ENCODE measurements at places on chromosomes 2 and 18.

- no peak for DNase-seq
Measured at GRCh38 chr2:109722026-109722425, 72.1 kb upstream of the RGPD5 start.

DNA sequence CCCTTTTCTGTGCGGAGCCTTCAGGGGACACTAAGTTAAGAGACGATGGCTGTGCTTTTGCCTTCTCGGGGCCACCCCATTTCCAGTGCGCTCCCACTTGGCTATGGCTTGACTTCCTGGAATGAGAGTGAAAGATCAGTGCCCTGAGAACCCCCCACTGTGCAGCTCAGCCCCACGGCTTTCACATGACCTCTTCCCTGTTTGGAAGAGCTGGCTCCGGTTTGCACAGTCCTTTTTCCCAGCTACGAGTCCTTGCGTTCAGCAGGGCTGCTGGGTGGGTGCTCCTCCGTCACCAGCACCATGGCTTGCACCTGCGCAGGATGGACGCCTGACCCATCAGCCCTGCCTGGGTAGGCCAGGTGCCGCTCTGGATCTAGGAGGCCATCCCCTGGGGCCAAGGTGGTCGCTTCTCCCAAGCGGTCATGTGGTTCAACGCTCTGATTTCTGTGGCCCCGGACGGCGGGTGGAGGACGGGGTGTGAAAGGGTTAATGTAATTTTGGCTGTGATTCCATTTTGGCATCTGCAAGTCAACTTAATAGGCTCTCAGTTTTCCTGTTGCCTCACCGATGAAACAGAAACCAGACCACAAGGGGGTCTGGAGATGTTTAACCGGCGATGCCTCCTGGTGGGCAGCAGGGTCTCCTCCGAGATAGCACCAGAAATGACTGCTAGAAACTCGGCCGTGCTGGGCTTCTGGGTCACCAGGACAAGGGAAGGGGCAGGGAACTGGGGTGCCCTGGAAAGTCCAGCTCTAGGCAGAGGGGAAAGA, 113.1 kb upstream of the HAAO start:
- no peak for DNase-seq

GRCh38 chr2:162473986-162474385, 130.1 kb downstream of the GCA start:
- no peak for DNase-seq

- DNase-seq = peak; percentile 30
Measured at GRCh38 chr2:64698668-64699444, 45.1 kb upstream of the SERTAD2 start.

- DNase-seq = no peak
Measured at GRCh38 chr2:225429717-225430116, 30.2 kb downstream of the NYAP2 start.

GRCh38 chr2:121596221-121597080, 52.8 kb downstream of the CLASP1 start:
- peak; percentile 10 for DNase-seq

GRCh38 chr2:226832061-226832460, 3.8 kb upstream of the RHBDD1 start:
- DNase-seq = no peak

DNA sequence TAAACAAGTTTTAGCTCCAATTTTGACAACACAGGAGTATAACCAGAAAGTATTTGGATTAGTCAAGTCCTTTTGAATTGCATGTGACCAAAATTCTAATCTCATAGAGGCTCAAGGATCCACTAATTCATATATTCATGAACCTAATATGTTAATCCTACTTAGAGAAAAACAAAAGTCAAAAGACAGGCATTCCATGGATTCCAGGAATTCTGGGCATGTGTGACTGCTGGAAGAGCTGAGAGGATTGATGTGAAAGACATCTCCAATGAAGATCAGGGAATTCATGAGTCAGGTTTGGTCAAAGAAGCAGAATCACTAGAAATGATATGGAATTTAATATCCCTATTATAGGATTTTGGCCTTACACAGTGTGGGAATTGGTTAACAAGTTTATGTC, 1494.6 kb upstream of the DDX18 start:
- no peak for DNase-seq

DNA sequence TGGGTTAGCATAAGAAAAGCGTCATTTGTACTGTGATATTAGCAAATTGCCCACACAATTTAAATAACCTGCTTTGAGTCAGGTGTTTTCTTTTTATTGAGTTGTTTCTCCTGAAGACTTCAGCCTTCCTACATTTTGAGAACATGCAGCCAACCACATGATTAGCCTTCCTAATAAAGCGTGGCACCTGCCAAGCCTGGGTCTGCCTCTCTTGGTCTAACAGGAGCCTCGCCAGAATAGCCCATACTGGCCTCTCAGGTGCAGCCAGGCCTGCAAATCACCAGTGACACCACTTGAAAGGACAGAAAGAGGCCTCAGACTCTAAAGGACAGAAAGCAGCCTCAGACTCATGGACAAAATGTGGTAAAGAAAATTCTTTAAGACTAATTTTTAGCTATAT, 653.8 kb downstream of the BCL11A start:
- no peak for DNase-seq

DNA sequence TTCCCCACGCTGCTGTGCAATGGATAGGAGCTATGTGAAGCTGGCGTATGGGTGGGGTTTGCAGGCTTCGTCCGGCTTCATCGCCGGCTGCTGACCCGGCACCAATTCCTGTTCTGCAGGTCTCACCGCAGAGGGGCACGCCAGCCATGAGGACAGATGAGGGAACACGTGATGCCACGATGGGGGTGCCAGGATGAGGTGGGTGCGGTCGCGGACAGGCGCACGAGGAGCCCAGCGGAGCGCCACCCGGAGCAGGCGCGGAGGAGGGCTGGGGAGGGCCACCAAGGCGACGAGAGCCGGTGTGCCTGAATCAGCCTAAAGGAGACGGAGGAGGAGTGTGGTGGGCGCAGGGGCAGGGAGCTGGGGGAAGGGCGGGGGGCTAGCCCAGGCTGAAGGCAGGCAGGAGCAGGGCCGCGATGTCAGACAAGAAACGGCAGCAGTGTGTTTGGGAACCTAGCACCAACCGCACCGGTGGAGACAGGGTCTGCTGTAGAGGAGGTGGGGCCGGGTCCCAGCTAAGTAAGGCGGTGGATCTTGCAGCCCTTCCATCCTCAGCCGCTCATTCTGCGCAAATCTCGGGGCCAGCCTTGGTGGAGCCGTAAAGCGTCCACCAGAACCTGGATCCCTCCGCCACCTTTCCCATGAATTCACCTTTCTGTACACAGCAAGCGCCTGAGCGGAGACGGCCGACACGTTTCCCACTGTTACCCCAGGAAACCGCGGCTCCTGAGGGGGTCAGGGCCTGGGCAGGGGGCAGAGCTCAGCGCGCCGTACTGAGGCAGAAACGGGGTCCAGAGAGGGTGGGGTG, 17.0 kb upstream of the CD8A start:
- DNase-seq = peak; percentile 71

- no peak for DNase-seq
Measured at GRCh38 chr2:79235135-79235534, 75.6 kb upstream of the REG3A start.

- DNase-seq = no peak
Measured at GRCh38 chr18:74375999-74376398, 60.4 kb downstream of the C18orf63 start.

GRCh38 chr2:188701836-188702235, 272.3 kb upstream of the COL3A1 start:
- no peak for DNase-seq

DNA sequence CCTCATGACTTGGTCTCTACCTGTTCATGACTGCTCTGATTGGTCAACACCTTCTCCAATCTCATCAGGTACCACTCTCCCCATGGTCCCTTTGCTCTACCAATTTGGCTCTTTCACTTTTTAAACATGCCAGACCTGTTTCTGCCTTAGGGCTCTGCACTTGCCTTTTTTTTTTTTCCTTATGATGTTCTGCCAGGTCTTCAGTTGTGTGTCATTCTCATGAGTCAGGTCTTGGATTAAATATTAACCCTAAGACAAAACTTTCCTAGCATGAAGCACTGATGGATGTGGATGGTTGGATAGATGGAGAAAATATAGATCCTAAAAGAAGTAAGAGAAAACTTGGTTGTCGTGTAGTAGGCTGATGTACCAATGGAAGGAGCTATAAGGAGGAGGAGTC, 219.3 kb downstream of the TTC32 start:
- DNase-seq = no peak

GRCh38 chr18:46424898-46425297, 232.1 kb downstream of the LOXHD1 start:
- DNase-seq = no peak

- peak; percentile 41 for DNase-seq
Measured at GRCh38 chr2:176814740-176815367, 397.7 kb upstream of the HNRNPA3 start.

Measured in CD4-positive, alpha-beta T cell treated with Interleukin-17A for 1 hour (primary cell).